ENCODE measurements at places on chromosomes 12 and 14.

- no peak for DNase-seq
These were observed 488.5 kb upstream of the MGAT4C start for GRCh38 chr12:86744547-86745212.

- no peak for DNase-seq
These were observed 92.8 kb downstream of the DNAH10 start for GRCh38 chr12:123854918-123855317.

GRCh38 chr14:65312859-65313258, 99.7 kb upstream of the FUT8 start:
- no peak for DNase-seq

DNA sequence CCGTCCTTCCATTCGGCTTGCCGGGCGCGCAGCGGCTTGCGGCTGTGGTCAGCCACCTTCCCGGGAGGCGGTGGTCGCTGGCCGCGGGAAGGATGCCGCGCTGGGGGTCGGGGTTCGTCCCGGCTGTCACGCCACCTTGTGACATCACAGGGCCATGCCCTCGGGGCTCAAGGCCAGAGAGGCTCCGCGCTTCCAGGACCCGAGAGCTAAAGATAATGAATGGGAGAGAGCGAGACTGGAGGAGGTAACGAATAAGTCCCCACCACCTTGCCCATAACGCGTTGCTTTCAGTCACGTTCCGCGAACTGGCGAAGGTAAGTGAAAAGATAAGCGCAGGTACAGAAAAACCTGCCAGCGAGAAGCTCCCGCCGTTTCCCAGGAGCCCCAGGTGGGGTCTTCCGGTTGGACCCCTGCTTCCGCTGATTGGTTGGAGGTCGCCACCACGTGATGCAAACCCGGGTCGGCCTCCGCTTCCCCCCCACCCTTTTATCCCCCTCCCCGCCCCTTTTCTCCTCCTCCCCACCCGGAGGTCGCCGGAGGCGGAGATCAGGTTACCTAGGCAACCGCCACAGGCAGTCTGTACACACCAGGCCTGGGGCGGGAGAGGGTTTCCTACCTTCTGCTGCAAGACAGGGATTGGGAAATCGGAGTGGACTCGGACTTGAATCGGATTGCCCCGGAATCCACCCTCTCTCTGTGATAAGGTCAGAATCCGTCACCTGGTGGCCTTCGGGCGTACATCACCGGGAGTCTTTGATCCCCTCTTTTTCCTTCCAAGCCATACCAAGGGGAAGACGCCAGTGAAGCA, at the start of gene LRRC9:
TSS of gene LRRC9 (plus strand) at position 575 of the 808 bp plus-strand sequence.
- DNase-seq, result peak; percentile 27

DNA sequence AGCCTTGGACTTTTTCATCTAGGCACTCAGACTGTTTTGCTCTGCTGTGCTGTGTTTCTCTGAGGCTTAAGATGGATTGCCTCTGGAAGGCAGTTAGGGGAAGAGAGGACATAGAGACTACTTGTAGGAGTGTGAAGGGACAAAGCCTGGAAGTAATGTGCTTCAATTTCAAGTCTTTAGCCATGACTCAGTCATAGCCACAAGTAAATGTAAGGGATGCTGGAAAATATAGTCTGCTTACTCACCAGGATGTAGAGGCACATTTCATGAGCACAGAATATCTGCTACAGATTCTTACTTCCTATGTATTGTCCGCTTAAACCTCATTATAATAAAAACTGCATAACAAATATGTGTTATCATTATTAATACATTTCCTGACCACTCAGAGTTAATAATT, 794.3 kb upstream of the NOVA1 start:
- no peak for DNase-seq

DNA sequence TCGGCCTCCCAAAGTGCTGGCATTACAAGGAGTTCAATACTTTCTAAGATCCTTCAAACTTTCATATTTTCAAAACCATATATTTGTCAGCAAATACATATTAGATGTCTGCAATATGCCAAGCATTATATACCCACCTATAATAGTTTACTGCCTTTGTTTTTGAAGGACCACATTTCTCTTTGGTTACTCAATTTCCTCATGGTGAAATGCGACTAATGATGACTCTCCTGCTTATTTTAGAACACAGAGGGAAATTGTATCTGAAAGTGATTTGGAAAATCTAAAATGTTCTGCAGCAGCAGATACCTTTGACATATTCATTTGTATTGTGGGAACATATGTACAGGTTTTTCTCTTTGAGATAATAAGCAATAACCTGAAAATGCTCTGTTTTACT, 2.7 kb upstream of the CNTN1 start:
- no peak for DNase-seq

GRCh38 chr12:101803978-101804377, 26.8 kb downstream of the GNPTAB start:
- DNase-seq, result no peak

DNA sequence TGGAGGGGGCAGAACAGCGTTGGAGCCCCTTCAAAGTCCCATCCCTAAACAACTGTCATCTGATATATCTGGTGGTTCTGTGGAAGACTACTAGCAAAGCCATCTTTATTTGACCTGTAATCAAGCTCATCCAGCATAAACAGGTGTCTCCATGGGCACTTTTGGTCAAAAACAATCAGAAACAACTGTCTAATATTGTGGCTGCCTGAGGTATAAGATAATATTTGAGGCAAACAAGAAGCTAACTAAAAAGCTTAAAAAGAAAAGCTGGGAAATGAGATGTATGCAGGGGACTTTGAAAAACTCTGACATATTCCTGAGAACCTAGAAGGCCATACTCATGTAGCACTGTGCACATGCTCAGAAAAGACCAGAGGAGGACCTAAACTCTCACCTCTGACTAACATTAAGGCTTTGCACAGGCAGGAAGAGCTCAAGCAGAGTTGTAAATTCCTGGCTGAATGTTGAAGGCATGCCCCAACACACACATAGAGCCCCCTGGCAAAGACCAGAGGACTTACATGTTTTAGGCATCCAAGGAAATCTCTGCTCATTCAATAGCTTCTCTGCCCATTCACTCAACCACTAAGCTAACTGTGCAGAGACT, 27.2 kb upstream of the AP4S1 start:
- no peak for DNase-seq

DNA sequence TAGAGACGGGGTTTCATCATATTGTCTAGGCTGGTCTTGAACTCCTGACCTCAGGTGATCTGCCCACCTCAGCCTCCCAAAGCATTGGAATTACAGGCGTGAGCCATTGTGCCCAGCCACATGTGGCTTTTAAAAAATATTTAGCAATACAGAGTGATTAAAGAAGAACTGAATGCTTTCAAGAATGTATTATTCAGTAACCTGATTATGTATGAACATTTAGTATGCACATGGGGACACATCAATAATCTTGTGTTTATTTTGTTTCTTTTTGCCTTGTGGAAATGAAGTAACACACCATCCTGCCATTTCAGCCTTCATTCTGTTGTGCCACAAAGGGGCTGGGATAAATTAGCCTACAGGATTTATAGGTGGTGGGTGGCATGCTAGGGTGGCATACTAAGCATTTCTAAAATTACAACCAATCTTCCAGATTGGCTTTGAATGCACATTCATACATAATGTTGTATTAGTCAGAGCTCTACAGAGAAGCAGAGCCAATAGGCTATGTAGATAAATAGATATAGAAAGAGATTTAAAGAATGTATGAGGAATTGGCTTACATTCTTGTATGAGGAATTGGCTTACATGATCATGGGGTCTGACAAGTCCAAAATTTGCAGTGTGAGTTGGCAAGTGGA, 25.5 kb upstream of the TXNRD1 start:
- no peak for DNase-seq

- DNase-seq, result no peak
These were observed 92.7 kb downstream of the DIP2B start for GRCh38 chr12:50597200-50598195.

- peak; percentile 35 for DNase-seq
These were observed 12.3 kb downstream of the DENND5B start for GRCh38 chr12:31578632-31579031.

DNA sequence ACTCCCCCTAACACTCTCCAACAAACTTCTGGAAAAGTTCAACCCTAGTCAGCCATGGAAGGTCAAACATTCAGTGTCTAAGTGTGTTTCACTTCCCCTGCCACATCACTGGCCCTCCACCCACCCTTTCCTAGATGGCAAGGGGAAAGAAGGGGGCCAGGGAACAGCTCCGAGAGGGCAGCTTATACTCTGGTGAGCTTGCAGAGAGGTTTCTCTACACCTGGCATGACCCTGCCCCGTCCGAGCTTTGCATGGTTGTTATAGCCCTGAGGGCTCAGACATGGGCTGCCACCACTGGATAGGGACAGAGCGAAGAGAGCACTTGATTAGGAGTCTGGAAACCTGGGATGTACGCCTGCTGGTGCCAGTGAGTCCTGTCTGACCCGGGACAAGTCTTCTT, 4.0 kb downstream of the ACVRL1 start:
- DNase-seq, result no peak

DNA sequence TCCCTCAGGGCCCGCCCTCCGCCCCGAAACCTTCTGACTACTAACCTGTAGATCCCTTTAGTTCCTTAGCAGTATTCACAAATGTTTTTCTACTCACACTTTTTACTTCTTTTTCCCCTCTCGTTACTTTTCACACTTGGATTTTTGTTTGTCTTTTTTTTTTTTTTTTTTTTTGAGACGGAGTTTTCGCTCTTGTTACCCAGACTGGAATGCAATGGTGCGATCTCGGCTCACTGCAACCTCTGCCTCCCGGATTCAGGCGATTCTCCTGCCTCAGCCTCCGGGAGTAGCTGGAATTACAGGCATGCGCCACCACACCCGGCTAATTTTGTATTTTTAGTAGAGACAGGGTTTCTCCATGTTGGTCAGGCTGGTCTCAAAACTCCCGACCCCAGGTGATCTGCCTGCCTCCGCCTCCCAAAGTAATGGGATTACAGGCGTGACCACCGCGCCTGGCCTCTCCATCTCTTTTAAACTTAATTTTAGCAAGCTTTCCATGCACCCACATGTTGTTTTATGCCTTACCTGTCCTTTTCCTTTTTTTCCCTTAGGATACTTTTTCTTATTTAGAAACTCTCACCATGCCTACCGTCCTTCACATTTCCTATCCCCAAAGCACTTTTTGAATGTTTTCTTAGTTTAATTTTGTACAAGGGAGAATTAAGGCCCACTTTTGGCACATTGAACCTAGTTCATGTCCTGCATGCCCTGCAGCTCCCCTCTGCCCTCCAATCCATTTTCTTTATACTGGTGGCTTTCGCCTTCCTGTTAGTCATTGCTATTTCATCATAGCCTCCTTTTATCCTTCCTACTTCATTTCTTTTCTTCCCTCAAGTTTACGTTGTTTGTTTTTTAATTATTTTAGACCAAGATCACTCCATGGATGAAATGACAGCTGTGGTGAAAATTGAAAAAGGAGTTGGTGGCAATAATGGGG, 1.1 kb downstream of the SP1 start:
- no peak for DNase-seq

- DNase-seq, result no peak
These were observed 934 bp upstream of the TAPBPL start for GRCh38 chr12:6450869-6451347.

GRCh38 chr14:103526247-103526913, 2.6 kb upstream of the TRMT61A start:
- DNase-seq, result no peak

- DNase-seq, result no peak
These were observed 140.0 kb downstream of the KICS2 start for GRCh38 chr12:64082116-64082515.

DNA sequence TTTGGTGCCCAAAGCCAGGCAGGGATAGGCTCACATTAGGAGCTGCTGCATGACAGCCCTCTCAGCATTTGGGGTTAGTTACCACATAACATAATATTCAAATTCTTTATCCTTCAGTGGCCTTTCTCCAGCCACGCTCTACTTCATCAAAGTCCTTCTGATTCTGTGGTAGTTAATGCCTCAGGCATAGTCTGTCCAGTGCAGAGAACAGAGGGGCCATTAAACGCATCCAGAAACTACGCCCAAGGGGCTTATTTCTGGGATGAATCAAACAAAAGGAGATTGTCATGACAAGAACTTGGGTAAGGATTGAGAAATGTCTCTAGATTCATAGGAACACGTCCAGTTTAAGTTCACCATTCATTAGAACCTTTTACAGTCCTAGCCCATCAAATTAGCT, 183.4 kb upstream of the PLXNC1 start:
- no peak for DNase-seq

DNA sequence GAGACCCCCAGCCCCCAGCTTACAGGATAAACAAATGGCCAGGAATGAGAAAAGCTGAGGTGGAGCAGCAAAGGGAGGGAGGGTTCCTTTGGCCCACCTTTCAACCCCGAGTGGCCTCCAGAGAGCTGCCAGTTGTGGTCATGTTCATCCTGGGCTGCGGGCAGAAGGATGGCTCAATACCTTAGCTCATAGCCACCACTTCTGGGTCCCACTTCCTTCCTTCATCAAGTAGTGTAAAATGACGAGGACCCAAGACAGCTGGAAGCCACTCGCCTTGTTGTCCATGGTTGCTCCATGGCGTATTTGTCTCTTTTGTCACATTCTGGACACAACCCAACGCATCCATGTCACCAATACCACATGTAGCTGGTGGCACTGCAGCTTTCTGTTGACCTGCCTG, 24.2 kb downstream of the CRACR2A start:
- no peak for DNase-seq

DNA sequence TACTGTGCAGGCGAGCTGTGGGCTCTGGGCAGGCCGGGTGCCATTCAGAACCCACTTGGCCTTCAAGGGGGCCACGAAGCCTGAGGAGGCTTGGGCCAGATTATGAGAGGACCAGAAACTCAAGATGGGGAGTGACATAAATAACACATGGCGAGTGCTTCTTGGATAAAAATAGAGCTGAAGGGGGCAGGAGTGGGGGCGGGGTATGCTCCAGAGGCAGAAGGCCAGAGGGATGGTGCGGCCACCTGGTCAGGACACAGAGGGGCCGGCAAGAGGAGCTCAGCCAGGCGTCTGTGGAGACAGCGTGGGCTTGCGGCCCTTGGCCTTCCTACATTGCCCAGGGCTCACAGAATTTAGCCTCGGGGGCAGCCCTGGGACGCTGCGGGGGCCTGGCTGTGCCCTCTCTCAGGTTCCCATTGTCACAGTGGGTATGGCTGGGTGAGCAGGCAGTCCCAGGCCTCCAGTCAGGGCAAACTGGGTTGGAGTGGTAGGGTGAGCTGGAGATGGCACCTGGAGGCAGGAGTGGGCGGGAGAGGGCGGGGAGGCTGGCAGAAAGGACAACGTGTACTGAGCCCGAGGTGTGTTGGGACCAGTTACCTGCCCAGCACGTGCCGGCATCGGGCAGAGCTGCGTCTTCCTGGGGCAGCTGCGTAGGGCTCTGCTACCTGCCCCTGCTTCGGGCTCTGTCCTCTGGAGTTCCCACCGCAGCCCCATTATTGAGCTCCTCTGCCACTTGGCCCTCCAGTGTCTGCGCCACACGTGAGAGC, 7.4 kb upstream of the SLC25A29 start:
- no peak for DNase-seq

DNA sequence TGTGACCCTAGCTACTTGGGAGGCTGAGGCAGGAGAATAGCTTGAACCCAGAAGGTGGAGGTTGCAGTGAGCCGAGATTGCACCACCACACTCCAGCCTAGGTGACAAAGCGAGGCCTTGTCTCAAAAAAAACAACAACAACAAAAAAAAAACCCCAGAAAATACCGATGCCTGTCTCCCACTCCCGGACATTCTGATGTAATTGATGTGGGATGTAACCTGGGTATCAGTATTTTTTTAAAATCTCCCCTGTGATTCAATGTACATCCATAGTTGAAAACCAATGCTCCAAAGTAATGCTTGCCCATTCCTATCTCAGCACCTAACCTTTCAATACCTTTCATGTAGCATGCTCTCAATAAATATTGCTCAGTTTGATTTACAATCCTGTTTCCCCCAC, 11.7 kb upstream of the TMED10 start:
- no peak for DNase-seq

- no peak for DNase-seq
These were observed 27.5 kb downstream of the MDM1 start for GRCh38 chr12:68304626-68305025.

Measured in hippocampal formation (tissue), 2 donors.